ENCODE measurements at places on chromosomes 5 and 9.

DNA sequence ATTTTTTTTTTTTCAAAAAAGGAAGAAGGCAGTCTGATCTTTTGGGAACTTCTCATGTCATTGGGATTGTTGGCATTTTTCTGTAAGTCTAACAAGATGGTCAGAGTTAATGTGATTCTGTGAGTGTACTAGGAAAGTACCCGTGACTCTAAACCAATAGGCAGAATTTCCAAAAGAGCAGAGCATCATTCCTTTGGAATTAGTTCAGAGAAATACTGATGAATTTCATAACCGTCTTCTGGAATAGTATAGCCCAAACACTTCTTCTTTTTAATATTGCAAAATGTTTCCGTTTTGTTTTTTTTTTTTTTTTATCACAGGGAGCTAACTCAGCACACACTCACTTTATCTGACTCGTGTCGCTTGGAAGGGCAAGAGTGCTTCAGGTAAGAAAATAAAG, 407.4 kb downstream of the DTWD2 start:
- no peak for DNase-seq

- DNase-seq: no peak
Measured at GRCh38 chr5:123124859-123125595, 36.0 kb downstream of the PRDM6 start.

GRCh38 chr9:2657427-2657826, 35.8 kb downstream of the VLDLR start:
- no peak for DNase-seq

- DNase-seq: no peak
Measured at GRCh38 chr9:75891771-75892215, 1.3 kb downstream of the PCSK5 start.

GRCh38 chr9:33311953-33312352, 21.6 kb downstream of the NFX1 start:
- DNase-seq: no peak

GRCh38 chr5:124025306-124025845, 513.4 kb downstream of the CSNK1G3 start:
- DNase-seq: no peak

DNA sequence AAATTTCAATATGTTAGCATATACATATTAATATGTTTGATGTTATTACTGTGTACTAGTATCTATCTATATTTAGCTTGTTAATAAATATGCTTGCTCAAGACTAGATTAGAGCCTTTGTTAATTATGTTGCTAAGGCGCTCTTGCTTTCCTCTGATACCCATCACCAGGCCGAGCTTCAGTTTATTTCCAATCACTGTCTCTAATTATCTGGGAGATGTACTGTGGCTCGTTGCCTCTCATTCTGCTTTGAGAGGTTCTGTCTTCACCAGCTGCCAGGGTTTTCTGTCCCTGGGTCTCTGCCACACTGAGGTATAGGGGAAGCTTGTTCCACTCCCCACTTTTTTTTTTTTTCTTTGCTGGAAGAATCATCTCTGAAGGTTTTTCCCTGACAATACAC, 21.0 kb upstream of the TAF11L2 start:
- DNase-seq: no peak

DNA sequence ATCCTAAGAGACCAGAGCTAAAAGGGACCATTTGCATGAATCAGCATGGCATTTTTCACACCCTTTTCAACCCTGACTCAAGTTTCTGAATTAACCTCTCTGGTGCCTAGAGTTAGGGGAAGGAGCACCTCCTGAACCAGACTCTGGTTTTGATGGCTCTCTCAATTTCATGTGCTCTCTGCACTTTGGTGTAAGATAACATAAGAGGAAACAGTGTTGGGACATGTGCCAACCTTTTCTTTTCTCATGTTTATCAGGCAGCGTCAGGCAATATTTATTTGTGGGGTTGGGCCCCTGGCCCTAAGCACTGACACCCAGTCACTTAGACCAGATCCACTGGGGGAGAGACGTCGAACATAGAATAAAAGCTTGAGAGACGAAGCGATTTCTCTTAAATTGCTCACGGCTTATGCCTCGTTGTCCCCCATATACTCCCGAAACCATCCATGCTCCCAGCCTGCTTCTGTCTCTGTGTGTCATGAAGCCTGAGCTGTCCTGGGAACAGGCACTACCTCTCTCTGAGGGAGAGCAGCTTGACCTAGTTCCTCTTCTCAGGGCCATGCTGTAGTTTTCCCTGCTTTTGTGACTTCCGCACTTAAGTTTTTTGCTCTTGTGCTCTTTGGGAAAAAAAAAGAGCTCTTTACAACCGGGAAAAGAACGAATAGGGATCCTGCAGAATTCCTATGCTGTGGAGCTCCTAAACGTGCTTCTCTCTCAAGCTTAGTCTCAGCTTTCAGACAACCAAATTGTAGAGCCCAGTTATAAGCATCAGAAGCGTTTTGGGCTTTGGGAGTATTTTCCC, 195.7 kb downstream of the NR3C1 start:
- no peak for DNase-seq

- no peak for DNase-seq
Measured at GRCh38 chr9:35912791-35913400, 3.6 kb downstream of the SPAAR start.

GRCh38 chr5:96733771-96734500, 71.8 kb downstream of the CAST start:
- no peak for DNase-seq

DNA sequence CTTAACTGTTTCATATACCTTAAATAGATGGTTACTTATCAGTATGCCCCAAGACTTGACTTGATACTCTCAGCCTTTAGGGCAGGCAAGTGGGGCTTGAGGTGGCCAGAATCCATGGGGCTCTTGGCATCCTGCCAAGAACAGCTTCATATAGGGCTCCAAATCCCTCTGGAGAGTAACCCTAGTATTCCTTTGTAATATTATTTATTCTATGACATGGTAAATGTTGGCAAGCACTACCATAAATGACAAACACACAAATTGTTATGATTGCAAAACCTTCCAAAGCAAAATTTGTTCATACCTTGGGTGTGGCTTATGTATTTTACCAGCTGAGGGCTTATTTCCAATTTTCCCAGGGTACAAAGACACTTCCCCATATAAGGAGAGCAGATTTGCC, 257.4 kb upstream of the TRPC7 start:
- DNase-seq: no peak

Data from nucleus accumbens (tissue), 56 donors.